ENCODE measurements at places on chromosomes 4 and X.

DNA sequence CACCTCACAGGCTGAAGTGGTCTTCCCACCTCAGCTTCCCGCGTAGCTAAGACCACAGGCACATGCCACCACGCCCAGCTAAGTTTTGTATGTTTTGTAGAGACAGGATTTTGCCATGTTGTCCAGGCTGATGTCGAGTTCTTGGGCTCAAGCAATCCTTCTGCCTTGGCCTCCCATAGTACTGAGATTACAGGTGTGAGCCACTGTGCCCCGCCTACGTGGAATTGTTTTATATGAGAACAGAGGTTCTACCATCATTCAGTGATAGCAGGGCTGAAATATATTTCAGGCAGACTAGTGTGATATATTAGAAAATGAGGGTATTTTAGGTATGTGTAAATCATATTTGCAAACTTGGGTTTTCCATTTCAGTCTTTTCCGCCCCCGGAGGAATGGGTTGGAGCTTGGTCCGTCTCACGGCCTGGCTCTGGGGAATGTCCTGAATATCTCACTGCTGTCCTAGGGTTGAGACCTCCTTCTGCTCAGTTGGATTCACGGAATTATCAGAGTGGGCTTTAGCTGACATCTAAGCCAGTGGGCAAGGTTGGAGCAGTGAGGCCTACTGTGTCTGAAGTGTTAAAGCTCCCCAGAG, 19.9 kb downstream of the NSD2 start:
- DNase-seq: no peak

GRCh38 chrX:13699183-13699826, 10.4 kb downstream of the RAB9A start:
- DNase-seq: no peak

DNA sequence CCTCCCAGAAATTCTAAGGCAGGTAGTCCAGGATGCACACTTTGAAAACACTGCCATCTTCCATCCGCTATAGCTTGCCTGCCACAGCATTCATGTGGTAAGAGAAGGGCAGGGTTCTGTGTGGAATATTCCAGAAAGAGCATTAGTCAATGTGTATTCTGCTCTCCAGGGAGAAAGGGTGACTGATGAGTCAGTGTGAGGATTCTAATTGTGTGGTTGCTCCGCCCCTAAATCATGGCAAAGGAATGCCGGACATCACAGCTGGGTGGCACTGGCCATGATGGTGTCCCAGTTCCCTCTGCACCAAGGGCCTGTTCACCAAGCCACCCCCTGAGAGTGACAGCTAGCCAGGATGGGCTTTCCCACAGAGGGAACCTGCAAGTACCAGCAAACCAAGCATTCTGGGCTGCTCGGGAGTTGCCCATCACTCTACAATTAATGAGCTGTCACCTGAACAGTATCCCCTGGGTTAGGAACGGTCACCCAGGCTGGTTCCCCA, 9.5 kb downstream of the IDS start:
- DNase-seq: no peak

DNA sequence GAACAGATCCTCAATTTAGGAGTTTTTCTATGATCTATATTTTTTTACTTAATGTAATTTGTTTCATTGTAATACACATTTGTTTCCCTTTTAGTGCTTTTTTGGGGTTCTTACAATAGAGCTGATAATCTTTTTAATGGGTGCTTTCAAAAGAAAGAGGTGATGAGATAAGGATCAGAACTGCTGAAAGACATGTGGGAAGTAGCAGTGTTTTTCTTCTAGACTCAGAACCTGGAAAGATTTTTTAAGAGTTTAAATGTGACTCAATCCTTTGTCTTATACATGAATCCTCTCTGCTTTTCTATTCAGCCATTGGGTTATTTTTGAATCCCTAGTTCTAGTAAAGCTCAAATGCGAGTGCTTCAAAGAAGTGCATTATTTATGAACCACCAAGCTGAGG, 25.6 kb downstream of the UCHL1 start:
- peak; percentile 98 for DNase-seq

GRCh38 chr4:120568731-120569130, 353.8 kb downstream of the PRDM5 start:
- DNase-seq: no peak

GRCh38 chr4:124636788-124637187, 75.7 kb downstream of the ANKRD50 start:
- no peak for DNase-seq

DNA sequence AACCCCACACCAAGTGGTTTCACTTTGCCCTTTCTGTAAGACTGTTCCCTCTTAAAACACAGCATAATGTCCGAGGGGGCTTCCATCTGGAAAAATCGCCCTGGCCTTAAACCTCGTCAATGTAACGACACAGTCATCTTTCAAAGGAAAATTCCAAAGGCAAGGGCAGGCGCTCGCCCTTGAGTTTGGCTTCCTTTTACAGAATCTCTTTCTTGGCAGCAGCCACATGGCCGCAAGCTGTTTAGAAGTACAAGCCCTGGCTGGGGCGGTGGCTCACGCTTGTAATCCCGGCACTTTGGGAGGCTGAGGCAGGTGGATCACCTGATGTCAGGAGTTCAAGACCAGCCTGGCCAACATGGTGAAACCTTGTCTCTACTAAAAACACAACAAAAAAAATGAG, 27.1 kb upstream of the GRPEL1 start:
- no peak for DNase-seq

DNA sequence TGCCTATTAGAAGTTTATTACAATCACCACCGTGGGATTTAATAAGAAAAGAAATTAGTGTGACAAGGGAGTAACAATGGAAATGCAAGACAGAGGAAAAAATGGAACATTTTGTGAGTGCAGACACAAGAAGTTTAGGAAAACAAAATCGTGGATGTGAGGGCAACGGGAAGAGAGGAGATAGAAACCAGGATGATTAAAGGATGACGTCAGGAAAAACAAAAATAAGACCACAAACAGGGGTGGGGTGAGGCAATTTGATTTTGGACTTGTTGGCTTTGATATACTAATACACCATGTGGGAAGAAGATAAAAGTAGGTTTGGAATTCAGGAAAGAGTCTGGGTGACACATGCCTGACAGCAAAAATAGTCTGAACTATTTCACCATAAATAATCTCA, 38.2 kb upstream of the GPM6A start:
- no peak for DNase-seq

- no peak for DNase-seq
These were observed 64.5 kb downstream of the GPRIN3 start for GRCh38 chr4:89242864-89243732.

GRCh38 chr4:30350288-30350687, 369.9 kb upstream of the PCDH7 start:
- DNase-seq: no peak

GRCh38 chr4:102732678-102733077, 28.1 kb downstream of the MANBA start:
- DNase-seq: no peak

DNA sequence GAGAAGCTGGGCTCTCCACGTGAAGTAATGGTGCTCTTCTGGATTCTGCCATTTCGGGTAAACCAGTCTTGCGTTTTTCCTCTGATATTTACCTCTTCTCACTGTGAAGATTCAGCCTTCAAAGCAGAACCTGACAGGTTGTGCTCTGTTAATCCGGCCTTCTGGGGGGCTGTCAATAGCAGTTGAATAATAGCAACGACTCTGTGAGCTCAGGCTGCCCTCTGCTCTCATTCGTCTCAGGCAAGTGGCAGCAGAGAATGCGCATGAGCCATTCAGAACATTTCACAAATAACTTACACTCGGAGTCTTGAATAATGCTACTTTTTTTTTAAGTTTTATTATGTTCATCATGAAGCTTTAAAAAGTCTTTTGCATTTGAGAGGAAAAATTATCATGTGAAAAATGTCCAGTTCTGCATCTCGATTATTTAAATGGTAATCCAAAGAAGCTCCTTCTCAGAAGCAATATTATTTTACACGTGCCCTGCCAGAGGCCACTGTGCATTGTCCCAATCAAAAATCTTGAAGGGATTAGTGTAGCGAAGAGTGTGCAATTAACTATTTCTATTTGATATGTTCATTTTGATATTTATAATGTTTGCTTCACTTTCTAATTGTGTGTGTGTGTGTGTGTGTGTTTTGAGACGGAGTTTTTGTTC, 354.2 kb upstream of the FAT1 start:
- DNase-seq: peak; percentile 87

GRCh38 chr4:128688846-128689437, 120.6 kb upstream of the JADE1 start:
- DNase-seq: peak; percentile 64

DNA sequence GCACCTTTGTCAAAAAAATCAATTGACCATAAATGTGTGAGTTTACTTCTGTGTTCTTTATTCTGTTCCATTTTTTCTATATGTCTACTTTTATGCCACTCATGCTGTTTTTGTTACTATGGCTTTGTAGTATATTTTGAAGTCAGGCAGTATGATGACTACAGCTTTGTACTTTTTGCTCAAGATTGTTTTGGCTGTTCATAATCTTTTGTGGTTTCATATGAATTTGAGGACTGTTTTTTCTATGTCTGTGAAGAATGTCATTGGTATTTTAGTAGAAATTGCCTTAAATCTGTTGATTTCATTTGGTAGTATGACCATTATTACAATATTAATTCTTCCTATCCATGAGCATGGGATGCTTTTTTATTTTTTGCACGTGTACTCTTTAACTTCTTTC, 346.8 kb downstream of the PPP3CA start:
- DNase-seq: no peak

- no peak for DNase-seq
These were observed 196.4 kb downstream of the DTHD1 start for GRCh38 chr4:36477861-36478260.

DNA sequence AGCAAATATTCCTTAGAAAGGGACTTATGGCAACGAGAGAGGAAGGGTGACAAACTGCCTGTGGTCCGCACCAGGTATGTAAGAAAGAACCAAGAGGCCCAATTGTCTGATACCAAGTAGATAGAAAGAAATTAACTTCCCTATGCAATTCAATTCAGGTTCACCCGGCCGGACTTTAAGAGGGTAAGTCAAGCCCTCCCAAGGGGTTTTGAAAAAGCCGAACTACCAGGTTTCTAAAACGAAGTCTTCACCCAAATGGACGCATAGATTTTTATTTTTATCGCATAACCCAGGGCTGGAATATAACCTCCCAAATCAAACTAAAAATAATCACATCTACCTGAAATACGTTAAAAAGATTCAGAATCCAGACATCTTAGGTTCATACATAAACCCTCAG, 1.6 kb upstream of the MAB21L2 start:
- no peak for DNase-seq

DNA sequence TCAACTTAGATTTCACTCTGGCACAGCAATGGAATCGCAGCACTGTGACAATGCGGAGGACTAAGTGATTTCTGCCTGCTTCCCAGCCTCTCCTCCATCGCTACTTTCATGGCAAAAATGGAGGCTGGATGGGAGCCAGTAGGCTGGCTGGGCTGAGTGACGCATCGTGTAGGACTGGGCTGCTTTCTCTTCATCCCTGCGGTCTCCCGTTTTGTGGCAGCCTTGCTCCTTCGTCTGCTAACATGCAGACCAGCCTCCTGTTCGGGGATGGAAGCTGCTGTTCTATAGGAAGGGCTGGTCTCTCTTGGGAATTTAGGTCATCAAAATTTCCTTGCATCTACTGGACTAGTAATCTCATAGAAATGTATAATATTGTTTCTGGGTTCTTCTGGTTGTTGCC, 15.8 kb upstream of the RGS12 start:
- no peak for DNase-seq

DNA sequence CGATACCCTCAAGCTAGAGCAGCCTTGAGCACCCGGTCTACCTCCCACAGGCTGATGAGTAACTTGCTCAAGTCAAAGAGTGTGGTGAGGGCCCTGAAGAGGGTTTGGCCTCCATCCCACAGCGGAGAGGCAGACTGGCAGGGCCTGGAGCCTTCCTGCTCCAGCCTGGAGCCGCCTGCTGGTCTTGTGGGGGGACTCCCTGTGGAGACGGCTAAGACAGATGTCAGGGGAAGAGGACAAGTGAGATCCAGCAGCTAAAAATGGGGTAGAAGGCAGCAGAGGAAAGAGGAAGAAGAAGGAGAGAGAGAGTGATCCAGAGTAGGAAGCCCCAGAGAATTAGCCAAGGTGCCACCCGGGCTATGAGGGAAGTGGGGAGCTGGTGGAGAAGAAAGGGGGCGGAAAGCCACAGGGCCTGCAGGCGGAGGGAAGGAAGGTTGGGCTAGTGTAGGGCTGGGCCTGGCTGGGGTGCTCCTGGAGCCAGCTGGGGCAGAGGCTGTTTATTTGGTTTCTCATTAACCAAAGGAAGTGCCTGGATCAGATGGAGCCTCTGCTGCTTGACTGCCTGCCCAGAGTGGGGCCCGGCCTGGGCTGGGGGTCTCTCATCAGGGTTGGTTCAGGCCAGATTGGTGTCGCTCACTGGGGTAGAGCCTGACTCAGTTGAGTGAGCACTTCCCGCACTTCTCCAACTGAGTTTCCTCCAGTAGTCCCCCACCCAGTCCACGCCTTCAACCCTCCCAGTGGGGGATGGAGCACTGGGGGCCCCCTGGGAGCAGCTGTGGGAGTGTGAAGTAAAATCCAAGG, 14.2 kb downstream of the EFNB1 start:
- DNase-seq: no peak

- no peak for DNase-seq
These were observed 281.1 kb downstream of the SLC7A11 start for GRCh38 chr4:137961051-137961438.

- no peak for DNase-seq
These were observed 345.9 kb downstream of the FSTL5 start for GRCh38 chr4:161817914-161818313.

DNA sequence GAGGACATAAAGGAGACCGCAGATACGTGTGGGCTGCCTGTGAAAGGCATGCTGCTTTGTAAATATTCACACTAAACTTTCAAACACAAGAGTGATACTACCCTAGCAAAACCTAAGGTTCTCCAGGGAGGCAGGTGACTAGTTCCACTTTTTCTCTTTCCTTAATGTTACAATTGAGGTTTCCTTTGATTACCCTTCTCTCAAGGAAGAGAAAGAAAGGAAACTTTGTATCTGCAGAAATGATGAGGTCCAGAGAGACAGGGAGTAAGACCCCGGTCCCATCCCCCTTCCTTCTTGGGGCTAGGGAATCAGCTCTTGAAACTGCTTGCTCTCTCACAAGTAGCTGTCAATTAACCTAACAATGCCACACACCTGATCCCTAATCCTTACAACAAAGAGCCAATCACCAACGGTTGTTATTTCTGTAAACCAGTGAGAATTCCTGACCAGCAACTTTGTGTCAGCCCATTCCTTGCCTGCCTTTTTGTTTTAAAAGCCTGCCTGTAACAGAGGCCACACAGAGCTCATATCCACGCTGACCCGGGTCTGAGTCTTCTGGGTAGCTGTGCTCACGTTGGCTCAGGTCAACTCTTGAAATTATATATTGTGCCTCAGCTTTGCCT, 754.8 kb upstream of the FRG1 start:
- peak; percentile 34 for DNase-seq

DNA sequence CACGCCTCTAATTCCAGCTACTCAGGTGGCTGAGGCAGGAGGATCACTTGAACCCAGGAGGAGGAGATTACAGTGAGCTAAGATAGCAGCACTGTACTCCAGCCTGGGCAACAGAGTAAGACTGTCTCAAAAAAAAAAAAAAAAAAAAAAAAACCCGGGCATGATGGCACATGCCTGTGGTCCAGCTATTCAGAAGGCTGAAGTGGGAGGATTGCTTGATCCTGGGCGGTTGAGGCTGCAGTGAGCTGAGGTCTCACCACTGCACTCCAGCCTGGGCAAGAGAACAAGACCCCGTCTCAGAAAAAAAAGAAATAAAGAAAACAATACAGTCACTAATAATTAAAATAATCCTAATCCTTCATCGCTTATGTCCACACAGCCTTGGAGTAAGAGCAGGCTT, 68.1 kb downstream of the APBB2 start:
- DNase-seq: no peak

Data from HAP-1 (cell line).